ENCODE measurements at places on chromosomes 4 and X.
A peak's percentile ranks its signal among the peaks of the same experiment; 100 is the strongest.

DNA sequence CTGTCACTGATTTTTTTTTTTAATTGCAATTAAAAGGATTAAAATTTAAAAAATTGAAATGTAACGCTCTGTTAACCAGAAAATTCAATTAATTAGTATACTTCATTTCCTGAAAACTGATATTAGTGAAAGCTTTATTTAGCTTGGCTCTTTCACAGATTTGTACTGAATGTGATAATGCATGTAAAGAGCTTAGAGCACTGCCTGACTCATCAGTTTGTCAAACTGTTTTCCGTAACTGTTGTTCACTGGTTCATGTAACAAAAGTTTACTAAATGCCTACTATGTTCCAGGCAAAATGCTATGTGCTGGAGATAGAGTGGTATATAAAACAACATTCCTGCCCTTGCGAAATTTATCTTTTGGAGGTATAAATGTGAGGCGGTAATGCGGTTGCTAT lies 471.7 kb downstream of the SH2D1A start:
- no peak for DNase-seq

- no peak for DNase-seq
Measured at GRCh38 chr4:81827577-81828202, 356.0 kb upstream of the RASGEF1B start.

- DNase-seq, result peak; percentile 6
Measured at GRCh38 chr4:1504595-1505500, 98.6 kb upstream of the NKX1-1 start.

- no peak for DNase-seq
Measured at GRCh38 chr4:76568262-76568661, 133.2 kb downstream of the SHROOM3 start.

DNA sequence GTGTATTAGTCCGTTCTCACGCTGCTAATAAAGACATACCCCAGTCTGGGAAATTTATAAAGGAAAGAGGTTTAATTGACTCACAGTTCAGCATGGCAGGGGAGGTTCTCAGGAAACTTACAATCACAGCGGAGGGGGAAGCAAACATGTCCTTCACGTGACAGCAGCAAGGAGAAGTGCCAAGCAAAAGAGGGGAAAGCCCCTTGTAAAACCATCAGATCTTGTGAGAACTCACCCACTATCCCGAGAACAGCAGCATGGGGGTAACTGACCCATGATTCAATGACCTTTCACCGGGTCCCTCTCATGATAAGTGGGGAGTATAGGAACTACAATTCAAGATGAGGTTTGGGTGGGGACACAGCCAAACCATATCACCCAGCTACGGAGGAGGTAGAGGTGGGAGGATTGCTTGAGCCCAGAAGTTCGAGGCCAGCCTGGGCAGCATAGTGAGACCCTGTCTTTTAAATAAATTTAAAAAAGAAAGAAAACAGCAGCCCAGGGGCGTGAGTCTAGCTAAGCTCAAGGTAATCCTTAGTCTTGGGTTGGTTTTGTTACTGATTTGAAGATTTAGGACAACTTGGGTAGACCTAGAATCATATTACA lies 46.4 kb upstream of the TMEM131L start:
- no peak for DNase-seq

GRCh38 chr4:79757600-79757999 lies 315.4 kb downstream of the ANTXR2 start:
- no peak for DNase-seq

DNA sequence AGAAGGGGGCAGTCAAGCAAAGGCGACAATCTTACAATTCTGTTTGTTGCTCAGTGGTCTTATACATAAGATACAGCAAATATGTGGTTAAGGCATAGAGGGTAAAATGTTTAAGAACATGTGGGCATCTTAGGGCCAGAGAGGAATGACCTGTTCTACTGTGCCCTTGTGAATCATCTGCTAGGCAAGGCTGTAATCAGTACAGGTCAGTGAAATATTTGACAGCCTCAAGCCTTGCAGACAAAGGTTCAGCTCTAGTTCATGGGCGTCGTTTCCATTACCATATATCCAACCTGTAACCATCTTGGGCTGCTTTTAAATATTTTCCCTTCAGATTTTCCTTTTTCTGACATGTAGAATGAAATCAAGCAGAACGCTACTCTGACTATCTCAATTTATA lies 37.3 kb downstream of the AGA start:
- no peak for DNase-seq

GRCh38 chr4:84110040-84110439 lies 389.1 kb downstream of the NKX6-1 start:
- no peak for DNase-seq

DNA sequence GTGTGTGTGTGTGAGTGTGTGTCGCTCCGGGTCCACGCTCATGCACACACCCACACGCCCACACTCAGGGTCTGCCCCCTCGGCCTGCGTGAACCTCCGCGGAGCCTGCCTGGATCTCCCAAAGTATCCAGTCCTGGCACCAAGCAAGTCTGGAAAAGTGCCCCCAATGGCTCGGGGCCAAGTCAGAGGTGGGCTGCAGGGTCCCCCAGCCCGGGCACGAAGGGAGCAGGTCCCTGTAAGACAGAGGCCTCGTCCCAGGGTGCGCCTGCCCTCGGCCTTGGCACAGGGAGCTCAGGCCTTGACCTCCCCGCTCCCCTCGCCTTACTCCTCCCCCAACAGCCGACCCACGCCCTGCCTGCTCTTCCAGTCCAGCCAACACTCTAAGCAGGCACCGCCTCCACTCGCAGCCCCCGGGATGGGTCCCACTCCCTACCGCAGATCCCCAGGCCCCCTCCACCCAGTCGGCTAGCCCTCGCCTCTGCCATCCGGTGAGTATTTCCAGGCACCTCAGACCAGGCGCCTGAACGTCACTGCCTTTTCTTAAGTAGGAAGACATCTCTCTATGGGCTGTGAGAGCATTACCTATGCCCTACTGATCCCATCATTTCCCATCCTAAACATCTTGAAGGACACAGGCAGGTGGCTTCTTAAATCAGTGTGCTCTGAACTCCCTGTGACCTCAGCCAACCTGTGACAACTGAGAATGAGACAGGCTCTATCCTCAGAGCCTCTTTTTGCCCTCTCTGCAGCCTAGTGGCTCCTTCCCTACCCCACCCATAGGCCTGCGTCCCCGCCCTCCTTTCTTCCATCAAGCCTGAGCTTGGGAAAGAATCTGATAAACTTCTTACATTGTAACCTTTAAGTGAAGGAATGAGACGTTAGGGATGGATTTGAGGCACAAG lies 704 bp downstream of the FAM114A1 start:
- no peak for DNase-seq

DNA sequence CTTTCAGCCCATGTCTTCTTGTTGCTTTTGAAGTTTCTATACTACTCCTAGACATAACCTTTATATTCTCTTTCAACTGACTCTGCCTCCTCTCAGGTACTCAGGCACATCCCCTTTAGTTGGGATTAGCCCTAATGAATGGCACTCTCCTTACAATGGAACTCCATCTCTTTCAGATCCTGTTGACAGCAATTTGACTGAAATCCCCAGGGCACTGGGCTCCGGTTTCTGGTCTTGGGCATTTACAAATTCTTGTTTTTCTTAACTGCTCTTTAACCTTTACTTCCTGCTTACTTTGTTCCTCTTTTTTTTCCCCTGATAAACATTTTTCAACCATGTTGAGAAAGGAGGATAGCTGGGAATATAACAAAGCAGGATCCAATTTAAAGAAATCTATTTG lies 68.9 kb downstream of the ENOX2 start:
- no peak for DNase-seq

DNA sequence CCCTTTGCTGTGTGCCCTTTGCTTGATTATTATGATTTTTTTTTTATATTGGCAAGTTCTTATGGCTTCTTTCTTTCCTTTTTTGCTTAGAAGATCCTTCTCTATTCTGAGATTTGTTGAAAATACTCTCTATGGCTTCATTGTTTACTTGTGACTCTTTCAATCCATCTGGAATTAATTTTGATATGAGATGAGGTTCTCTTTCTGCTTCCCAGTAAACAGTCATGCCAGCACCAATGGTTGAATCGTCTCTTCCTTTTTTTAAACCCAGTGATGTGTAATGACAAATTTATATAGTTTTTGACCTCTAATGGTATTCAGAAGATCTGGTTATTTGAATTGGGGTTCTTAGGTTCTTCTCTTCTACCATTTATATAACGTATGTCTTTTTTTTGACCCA lies 121.8 kb downstream of the ARHGAP10 start:
- no peak for DNase-seq

GRCh38 chr4:105088110-105088879 lies 58.4 kb upstream of the TET2 start:
- peak; percentile 90 for DNase-seq

GRCh38 chrX:31132821-31133241 lies 61.0 kb upstream of the FTHL17 start:
- no peak for DNase-seq

DNA sequence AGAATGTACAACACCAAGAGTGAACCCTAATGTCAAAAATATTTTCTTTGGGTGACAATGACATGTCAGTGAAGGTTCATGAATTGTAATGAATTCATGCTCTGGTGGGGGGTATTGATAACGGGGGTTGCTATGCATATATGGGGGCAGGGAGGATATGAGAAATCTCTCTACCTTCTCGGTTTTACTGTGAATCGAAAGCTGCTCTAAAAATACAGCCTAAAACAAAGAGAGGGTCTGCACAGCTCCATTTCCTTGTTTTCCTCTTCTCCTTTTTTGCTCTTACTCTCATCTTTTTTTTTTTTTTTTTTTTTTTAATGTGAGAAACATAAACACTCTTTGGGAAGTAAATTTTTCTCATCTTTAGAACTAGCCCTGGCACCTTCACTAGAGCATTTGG lies 85.8 kb downstream of the DCTD start:
- DNase-seq, result no peak

- DNase-seq, result no peak
Measured at GRCh38 chr4:93127489-93127888, 701.1 kb upstream of the ATOH1 start.

GRCh38 chrX:17413228-17413627 lies 38.2 kb downstream of the NHS start:
- DNase-seq, result peak; percentile 83

DNA sequence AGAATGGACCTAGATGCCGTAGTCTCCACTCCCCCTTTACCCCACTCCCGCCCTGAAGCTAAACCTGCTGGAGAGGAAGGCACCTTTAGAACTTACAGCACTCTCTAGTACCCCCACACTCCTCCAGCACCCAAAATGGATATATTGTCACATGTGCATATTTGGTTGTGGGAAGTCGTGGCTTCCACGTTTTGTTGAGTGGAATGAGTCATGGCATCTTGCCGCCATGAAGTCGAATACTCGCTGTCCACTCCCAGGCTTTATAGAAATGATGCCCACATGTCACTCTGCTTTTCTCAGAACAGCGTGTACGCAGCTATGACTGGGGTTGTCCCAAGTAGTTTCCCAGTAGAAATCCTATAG lies 545 bp downstream of the ABCE1 start:
- peak; percentile 52 for DNase-seq

DNA sequence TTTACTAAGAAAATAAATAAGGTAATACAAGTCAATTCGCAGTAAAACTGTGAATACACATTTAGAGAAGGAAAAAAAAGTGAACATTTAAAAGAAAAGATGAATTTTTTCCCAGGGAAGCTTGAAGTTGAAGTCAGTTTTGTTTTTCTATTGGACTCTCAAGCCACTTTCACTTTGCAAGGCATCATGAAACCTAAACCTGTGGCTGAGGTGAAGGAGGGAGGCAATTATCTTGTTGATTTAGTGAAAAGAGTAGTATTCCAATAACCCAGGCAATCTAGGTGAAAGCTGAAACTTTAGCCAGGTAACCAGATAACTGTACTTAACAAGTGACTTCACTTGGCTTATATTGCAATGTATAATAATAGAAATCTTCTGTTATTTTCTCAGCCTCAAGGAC lies 138.6 kb downstream of the HDX start:
- DNase-seq, result no peak

- DNase-seq, result no peak
Measured at GRCh38 chr4:74012130-74012529, 13.7 kb upstream of the CXCL5 start.

GRCh38 chr4:119040694-119041185 lies 94.9 kb upstream of the MYOZ2 start:
- DNase-seq, result peak; percentile 42

DNA sequence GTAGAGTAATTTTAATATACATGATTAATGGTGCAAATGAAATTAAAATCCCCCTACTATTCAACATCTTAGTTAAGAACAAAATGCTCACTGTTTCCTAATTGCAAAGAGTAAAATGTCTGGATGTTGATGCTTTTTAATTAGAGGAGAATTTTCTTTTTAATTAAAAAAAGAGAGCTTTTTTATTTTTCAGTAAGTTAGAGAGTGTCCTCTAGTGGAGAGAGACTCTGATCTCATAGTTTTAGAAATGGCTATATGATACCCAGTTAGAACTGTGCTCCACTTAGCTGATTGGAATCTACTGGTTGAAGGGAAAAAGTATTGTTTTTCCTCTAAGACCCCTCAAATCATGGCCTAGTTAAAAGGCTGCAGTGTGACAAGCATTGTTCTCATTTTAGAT lies 312.0 kb upstream of the MAGEB2 start:
- no peak for DNase-seq

GRCh38 chr4:108159845-108160244 lies 8.9 kb downstream of the LEF1 start:
- DNase-seq, result no peak

- peak; percentile 4 for DNase-seq
Measured at GRCh38 chr4:174749091-174749490, 80.0 kb downstream of the GLRA3 start.

DNA sequence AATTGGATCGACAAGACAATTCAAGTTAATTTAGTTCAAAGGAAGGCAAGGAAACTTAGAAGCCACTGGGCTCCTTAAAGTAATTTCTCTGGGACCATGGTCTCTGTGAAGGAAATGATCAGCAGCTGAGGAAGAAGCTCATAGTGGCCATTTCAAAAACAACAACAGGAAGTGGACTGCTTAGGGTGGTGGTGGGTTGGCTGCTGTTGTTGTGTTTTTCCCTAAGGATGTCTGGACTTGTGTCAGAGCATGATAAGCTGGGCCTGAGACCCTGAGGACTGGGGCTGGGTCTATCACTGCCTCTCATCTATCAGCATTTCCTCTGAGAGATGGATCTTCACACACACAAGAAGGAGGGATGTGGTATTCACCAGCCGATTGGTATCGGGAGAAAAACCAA lies 18.3 kb downstream of the KDR start:
- no peak for DNase-seq

GRCh38 chr4:124290678-124291077 lies 421.9 kb downstream of the ANKRD50 start:
- DNase-seq, result no peak

- peak; percentile 38 for DNase-seq
Measured at GRCh38 chr4:186948361-186949242, 224.9 kb upstream of the FAT1 start.

DNA sequence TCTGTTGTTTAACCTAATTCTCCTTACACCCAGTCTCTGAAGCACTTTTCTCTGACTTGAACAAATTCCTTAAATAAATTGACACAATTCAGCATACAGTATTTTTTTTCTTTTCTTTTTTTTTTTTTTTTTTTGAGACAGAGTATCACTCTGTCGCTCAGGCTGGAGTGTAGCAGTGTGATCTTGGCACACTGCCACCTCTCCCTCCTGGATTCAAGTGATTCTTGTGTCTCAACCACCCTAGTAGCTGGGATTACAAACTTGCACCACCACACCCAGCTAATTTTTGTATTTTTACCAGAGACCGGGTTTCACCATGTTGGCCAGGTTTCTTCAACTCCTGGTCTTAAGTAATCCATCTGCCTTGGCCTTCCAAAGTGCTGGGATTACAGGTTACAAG lies 1498.1 kb upstream of the PCDH10 start:
- no peak for DNase-seq

- no peak for DNase-seq
Measured at GRCh38 chrX:51047950-51048349, 137.4 kb downstream of the BMP15 start.

Data from A172 (cell line).